ENCODE measurements at places on chromosomes 5 and 9.

GRCh38 chr5:172383191-172383802, 71.0 kb downstream of the SH3PXD2B start:
- DNase-seq, result no peak

GRCh38 chr5:67875601-67876000, 340.0 kb upstream of the PIK3R1 start:
- DNase-seq, result no peak

GRCh38 chr5:139644001-139644456, 4.1 kb upstream of the CXXC5 start:
- DNase-seq, result no peak

GRCh38 chr9:79610791-79611614, 39.2 kb downstream of the TLE4 start:
- no peak for DNase-seq

DNA sequence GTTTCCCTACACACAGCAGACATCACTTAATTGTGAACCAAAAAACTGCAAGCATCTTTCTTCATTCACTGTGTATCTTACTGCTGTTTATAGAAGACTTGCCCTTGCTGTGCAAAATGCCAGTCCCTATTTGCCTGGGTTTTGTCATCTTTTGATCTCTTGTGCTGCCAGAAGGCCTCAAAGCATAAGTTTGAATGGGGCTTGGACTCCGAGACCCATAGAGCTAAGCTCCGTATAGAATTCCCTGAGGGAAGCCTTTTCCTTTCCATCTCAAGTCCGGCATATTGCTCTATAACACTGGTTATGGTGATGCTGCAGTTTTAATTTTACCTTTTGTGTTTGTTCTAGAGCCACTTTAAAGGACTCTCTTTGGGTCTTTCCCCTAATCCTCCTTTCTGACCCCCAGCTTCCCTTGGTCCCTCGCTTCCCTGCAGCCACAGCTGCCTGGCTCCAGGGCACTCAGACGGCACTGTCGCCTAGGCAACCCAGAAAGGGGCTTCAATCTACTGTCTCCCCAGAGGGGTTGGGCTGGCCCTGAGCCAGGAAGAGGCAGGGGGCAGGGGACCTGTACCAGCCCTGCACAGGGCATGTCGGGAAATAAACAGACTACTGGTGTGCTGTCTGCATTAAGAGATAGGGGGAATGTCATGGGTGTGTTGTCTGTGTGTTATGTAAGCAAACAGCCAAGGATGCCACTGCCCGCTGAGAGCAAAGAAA, 73.4 kb upstream of the MELK start:
- DNase-seq, result no peak

- no peak for DNase-seq
Observed at GRCh38 chr5:150154618-150155128, 972 bp downstream of the PDGFRB start.

GRCh38 chr9:71797266-71797665, 29.0 kb upstream of the CEMIP2 start:
- DNase-seq, result no peak

DNA sequence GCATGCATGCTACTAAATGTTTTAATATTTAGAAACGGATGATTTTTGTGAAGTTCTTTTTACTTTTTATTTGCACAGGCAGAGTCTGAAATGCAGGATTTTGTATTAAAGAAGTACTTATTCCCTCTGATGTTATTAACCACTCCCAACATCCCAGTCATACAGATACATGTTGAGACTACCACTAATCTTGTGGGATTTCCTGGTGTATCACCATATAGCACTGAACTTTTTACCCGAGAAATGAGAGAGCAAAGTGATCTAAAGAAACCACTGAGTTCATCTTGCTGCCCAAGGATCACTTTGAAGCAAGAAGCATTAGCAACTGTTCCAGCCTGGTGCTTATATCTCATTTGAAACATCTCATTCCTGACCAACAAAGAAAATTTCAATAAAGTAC, 443.8 kb downstream of the BNC2 start:
- no peak for DNase-seq

DNA sequence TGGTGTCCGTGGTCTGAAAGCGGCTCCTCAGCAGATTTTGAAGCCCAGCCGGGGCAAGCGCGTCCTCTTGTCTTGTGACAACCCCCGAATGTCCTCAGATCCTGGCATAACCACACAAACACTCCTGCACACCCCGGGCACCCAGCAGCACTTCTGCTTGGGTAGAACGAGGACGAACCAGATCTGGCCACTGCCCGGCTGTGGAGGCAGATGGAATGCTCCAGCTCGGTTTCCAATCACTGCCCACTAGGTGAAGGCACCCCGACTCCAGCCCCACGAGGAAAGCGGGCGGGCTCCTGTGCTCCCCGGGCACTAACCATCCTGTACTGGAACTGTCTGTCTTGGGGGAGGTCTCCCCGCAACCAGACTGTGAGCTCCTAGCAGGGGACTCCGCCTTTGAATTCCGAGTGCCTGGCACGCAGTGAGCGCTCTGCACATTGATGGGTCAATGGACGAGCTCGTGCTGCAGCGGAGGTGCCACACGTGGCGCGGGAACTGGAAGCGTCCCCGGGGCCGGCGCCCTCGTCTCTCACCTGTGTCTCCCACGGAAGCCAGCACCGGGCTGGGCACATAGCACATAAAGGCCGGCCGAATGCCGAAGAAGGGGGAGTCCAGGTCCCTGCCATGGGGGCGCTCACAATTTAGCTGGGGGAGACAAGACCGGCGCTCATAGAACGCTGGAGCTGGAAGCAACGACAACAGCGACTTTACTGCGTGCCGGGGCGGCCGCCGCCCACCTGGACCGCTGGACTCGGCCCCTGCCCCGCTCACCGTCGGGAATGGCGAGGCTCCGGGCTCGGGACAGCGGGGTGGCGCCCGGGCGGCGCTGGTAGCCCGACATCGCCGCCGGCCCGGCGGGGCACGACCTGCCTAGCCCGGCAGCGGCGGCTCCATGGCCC, 608 bp downstream of the ENTR1 start:
- peak; percentile 53 for DNase-seq

GRCh38 chr5:60843386-60843935, 608 bp downstream of the ELOVL7 start:
- no peak for DNase-seq

DNA sequence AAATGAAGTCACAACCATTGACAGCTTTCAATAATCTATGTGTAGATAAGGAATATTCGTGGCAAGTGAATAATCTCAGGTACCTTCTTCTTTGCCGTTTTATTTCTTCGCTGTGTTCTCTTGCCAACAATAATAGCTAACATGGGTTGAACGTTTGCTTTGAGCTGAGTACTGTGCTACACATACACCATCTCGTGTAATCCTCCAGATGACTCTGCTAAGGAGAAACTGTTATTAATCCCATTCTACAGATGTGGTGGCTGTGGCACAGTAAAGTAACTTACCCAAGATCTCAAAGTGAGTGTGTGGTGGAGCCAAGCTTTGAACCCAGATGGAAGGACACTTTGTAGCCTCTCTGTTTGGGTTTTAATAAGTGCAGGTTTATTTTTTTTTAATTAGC, 179.7 kb downstream of the C9orf152 start:
- DNase-seq, result no peak

DNA sequence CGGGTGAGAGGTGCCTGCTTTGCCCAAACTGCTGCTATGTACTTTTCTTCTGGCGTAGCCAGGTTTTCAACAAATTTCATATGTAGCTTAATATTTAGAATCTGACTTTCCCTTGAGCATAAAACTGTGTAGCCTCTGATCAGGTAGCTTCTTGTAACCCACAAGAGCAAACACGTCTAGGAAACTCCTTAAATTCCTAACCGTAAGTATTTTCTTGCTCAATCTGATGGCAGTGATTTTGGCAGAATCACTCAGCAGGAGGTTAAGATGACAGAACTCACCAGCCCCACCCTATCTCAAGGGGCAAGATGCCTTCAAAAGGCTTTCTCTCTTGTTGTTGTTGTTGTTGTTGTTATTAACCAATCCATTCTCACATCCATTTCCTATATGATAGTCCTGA, 20.8 kb downstream of the CKMT2 start:
- DNase-seq, result no peak

DNA sequence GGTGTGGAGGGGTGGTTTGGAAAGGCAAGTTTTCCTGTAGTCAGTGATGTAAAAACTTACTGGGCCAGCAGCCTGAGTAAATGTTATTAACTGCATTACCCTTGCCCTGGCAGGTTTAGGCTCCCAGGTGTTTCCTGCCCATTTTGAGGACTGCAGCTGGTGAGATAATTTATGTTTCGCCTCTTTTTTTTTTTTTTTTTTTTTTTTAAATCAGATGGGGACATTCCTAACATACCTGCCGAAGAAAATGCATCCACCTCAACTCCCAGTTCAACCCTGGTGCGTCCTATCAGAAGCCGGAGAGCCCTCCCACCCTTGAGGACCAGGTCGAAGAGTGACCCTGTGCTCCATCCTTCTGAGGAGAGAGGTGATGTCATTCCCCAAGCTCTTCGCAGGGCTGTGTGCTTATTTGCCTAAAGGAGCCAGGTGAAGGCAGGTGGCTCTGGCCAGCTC, 60.6 kb downstream of the ENTREP1 start:
- DNase-seq, result no peak

GRCh38 chr9:19938990-19939733, 150.3 kb upstream of the SLC24A2 start:
- DNase-seq, result no peak

DNA sequence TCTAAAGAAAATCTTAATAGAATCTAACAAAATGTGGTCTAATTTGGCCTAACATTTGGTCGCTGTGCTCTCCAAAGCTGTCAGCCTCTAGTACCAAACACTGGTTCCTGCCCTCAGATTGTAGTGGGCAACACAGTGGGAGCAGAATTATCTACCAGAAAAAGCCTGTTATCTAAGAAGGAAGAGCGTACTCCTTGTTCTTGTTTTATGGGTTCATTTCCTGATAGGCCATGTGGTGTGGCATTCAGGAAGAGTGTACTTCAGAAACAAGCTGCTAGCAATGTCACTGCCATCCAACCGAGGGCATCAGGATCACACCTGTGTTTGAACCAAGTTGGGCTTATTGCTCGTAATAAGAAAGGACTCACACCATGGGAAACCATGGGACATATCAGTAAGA, 487.9 kb upstream of the DAP start:
- no peak for DNase-seq

DNA sequence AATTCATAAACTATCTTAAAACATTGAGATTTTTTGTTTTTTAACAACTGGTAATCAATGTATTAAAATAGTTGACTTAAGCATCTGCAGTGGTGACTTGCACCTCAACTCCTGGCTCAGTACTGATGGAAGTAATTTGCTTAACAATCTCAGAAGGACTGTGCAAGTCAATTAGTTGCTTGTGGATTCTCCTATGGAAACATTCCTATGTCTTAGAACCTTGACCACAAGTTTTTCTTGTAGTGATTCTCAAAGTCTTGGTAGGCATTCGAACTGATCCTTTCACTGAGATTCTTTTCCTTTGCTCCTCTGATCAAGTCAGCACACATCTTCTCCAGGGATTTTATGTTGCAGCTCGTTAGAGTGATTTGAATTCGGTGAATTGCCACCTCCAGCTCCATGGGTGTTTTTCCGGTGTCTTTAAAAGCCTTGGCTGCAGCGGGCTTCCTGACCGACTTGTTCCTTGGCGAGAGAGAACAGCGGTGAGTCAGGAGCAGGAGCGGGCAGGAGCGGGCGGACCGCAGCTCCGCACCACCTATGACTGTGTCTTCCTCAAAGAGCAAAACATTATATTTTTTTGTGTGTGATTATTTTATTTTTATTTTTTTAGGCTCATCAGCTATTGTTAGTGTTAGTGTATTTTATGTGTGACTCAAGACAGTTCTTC, 21.1 kb downstream of the HMGXB3 start:
- no peak for DNase-seq

GRCh38 chr5:167710444-167711073, 580.9 kb upstream of the WWC1 start:
- DNase-seq, result no peak

GRCh38 chr5:73862796-73863195, 236.8 kb downstream of the ARHGEF28 start:
- no peak for DNase-seq

DNA sequence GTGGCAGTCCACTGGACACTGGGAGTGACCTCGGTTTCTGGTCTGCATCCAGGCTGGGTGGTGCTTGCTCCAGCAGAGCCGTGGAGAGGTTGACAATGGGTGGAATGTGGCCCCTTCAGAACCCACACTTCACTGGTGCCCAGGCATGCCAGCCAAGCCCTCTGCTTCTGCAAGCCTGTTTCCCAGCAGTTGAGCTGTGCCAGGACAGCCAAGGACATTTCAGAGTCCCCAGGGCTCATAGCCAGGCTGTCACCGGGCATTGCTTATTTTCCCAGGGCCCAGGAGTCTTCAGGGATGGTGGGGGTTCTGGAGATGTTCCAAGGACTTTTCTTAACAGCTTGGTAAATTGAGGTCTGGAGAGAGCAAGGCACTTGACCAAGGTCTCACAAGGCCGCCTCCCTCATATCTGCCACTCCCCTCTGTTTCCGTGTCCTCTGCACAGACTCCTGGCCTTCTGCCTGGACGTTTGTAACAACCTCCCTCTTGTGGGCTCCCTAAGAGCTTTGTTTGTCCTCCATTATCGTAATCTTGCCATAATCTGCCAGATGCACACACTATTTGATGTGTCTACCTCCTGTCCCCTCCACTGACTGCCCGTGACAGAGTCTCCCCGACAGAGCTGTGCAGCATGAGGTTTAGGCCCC, 3.8 kb upstream of the NDST1 start:
- DNase-seq, result no peak

GRCh38 chr5:65125591-65126541, 355.9 kb downstream of the ADAMTS6 start:
- no peak for DNase-seq

DNA sequence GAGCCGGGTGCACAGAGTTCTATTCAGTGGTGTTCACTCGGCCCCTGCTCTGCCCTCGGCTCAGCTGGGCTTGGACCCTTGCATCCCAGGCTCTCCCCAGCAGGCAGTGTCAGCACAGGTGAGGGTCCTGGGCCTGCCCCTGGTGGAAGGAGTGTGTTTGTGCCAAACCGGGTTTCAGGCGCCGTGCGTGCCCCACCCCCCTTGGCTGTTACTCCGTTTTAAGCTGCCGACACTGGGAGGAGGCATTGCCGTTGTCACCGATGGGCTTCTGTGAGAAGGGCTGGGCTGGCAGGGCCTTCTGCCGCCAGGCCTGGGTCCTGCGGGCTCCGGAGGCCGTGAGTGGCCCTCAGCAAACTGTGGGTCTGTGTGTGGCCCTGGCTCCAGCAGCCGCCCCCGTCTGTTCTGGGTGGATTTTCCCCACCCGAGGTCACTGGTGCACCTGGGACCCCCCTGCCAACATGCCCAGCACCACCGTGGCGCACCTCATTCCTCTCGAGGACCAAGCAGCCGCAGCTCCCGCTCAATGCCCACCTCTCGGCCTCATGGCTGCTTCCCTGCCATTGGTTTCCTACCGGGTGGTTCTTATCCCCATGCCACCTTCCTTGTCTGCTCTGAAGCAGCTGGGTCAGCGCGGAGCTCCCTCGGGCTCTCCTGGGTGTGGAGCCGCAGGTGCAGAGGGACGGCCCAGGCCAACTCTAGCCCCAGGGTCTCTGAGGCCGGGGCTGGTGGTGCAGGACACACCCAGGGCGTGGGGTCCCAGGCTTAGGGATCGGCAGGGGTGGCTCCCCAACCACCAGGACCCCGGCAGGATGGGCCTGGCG, 44.3 kb upstream of the EXOC3 start:
- no peak for DNase-seq

- peak; percentile 58 for DNase-seq
Observed at GRCh38 chr5:43034591-43034968, 5.5 kb downstream of the ANXA2R start.
